ENCODE measurements at places on chromosomes 7 and 10.
A peak's percentile ranks its signal among the peaks of the same experiment; 100 is the strongest.

DNA sequence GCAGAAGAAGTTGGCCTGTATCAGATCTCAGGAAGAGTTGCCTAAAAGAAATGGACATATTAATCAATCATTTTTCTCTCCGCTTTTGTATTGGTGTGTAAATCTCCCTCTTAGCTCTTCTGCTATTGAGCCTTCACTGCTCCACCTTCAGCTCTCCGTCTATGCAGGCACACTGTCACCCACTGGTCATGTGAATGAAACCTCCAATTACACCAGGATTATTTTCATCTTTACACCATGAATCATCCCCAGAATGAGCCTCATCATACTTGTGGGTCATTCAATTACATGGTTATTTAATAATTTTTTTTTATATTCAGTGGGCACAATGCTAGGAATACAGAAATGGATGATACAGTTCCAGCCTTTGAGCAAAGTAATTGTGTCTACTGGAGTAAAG is 92.6 kb downstream of the LRRC4 start:
- H3K27me3 ChIP-seq = no peaks in the 10 kb centered on the region
- peaks cover 5% of the 10 kb centered on the region for H3K4me1 ChIP-seq
- no peak overlapping the region for H3K4me3 ChIP-seq

DNA sequence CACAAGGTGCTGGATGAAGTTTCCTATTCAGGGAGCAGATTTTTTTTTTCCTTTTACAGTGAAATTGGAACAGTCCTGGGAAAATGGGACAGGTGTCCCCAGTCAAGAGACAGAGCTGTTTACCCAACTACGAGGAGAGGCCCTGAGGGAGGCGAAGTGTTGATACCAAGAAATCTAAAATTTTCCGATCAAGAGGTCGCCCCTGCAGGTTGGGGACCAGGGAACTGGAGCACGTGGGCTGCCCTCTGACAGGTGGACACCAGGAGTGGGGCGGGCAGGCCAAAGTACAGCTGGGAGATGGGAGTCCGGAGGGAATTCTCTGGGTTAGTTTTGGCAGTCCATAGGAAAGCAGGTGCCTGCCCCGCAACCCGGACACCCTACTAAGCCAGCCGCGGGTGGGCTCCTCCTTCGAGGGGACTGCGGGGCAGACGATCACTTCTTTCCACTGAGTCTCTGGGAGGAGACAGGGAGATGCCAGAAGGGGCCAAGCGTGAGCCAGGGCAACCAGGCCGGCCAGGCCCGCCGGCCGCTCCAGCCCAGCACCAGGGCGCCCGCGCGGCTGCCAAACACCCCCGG is 965 bp upstream of the CAMK1D start:
- peaks cover 4% of the 10 kb centered on the region for H3K27me3 ChIP-seq
- peak overlapping the region; percentile 84 for H3K4me3 ChIP-seq
- no peak for DNase-seq
- H3K27ac ChIP-seq = no peak overlapping the region

- H3K36me3 ChIP-seq = no peaks in the 10 kb centered on the region
- no peak overlapping the region for H3K4me3 ChIP-seq
- no peak for DNase-seq
- no peaks in the 10 kb centered on the region for H3K4me1 ChIP-seq
- H3K27ac ChIP-seq = no peak overlapping the region
These were observed 214.5 kb downstream of the MBL2 start for GRCh38 chr10:52558090-52558489.

- H3K4me1 ChIP-seq = no peaks in the 10 kb centered on the region
- no peaks in the 10 kb centered on the region for H3K36me3 ChIP-seq
- H3K27me3 ChIP-seq = peaks cover 18% of the 10 kb centered on the region
These were observed 68.9 kb upstream of the ANTXRL start for GRCh38 chr10:46217752-46218453.

DNA sequence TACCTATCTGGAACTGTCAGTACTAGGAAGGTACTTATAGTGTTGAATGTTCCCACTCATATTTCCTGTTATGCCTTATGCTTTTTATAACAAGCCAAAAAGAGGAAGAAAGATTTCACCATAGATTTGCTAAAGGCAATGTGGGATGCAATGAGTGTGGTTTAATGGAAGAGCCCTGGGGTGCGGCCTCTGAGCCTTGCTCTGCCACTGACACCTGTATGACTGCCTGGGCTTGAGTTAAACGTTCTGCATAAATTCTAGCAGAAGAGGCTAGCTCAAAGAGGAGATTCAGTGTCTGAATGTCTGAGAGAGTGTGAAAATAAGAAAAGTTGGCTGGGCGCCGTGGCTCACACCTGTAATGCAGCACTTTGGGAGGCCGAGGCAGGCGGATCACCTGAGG is 143.8 kb downstream of the TPST1 start:
- no peak overlapping the region for H3K4me3 ChIP-seq
- peaks cover 3% of the 10 kb centered on the region for H3K4me1 ChIP-seq
- no peak for DNase-seq
- H3K27me3 ChIP-seq = no peaks in the 10 kb centered on the region
- H3K27ac ChIP-seq = no peak overlapping the region

- H3K4me3 ChIP-seq = no peak overlapping the region
- H3K27ac ChIP-seq = no peak overlapping the region
- no peaks in the 10 kb centered on the region for H3K4me1 ChIP-seq
- no peaks in the 10 kb centered on the region for H3K36me3 ChIP-seq
These were observed 9.6 kb upstream of the SVOPL start for GRCh38 chr7:138710536-138711385.

- no peak overlapping the region for H3K4me3 ChIP-seq
- no peaks in the 10 kb centered on the region for H3K36me3 ChIP-seq
- no peaks in the 10 kb centered on the region for H3K27me3 ChIP-seq
- H3K27ac ChIP-seq = no peak overlapping the region
- H3K4me1 ChIP-seq = peaks cover 6% of the 10 kb centered on the region
- DNase-seq = peak; percentile 48
These were observed 783.2 kb upstream of the LRRN3 start for GRCh38 chr7:110307776-110308175.

DNA sequence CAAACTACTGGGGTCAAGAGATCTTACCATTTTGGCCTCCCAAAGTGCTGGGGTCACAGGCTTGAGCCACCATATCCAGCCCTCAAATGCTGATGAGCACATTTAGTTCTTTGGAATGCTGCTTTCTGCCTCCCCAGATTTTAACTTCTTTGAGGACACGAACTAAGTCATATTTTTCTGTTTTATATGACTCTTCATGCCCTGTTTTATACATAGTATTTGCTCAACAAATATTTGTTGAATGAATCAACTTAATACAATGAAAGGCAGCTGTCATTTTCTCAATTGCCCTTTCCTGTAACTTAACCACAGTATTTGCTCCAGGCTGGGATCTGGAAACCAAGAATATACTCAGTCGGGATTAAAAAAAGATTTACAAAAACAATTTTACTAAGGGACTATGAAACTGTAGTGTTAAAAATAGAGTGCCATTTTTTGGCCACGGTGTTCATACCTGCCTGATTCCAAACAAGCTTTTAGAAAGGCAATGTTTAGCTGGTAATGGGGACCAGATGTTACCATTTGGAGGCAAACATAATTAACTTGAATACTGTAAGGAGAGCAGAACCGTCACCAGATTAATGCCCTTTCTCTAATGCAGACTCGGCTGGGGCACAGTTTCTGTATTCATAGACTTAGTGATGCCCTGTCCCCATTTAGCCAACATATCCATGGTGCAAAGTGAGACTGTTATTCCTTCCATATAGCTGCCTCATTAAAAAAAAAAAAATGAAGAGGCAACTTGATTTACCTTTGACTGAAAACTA is 117.6 kb downstream of the NRP1 start:
- no peak overlapping the region for H3K27ac ChIP-seq
- no peak overlapping the region for H3K4me3 ChIP-seq
- no peaks in the 10 kb centered on the region for H3K27me3 ChIP-seq
- peaks cover 19% of the 10 kb centered on the region for H3K4me1 ChIP-seq

GRCh38 chr7:88358881-88359280 is 52.2 kb upstream of the STEAP4 start:
- H3K27ac ChIP-seq = no peak overlapping the region
- no peak for DNase-seq
- H3K27me3 ChIP-seq = no peaks in the 10 kb centered on the region
- H3K36me3 ChIP-seq = no peaks in the 10 kb centered on the region
- H3K4me1 ChIP-seq = no peaks in the 10 kb centered on the region

- no peak overlapping the region for H3K27ac ChIP-seq
- no peaks in the 10 kb centered on the region for H3K36me3 ChIP-seq
- DNase-seq = no peak
- H3K4me3 ChIP-seq = no peak overlapping the region
- no peaks in the 10 kb centered on the region for H3K27me3 ChIP-seq
- no peaks in the 10 kb centered on the region for H3K4me1 ChIP-seq
These were observed 121.2 kb upstream of the FOXP2 start for GRCh38 chr7:114293289-114294012.

GRCh38 chr10:126704649-126705048 is 34.2 kb upstream of the C10orf90 start:
- H3K27ac ChIP-seq = no peak overlapping the region
- H3K27me3 ChIP-seq = no peaks in the 10 kb centered on the region
- no peaks in the 10 kb centered on the region for H3K36me3 ChIP-seq
- H3K4me3 ChIP-seq = no peak overlapping the region

DNA sequence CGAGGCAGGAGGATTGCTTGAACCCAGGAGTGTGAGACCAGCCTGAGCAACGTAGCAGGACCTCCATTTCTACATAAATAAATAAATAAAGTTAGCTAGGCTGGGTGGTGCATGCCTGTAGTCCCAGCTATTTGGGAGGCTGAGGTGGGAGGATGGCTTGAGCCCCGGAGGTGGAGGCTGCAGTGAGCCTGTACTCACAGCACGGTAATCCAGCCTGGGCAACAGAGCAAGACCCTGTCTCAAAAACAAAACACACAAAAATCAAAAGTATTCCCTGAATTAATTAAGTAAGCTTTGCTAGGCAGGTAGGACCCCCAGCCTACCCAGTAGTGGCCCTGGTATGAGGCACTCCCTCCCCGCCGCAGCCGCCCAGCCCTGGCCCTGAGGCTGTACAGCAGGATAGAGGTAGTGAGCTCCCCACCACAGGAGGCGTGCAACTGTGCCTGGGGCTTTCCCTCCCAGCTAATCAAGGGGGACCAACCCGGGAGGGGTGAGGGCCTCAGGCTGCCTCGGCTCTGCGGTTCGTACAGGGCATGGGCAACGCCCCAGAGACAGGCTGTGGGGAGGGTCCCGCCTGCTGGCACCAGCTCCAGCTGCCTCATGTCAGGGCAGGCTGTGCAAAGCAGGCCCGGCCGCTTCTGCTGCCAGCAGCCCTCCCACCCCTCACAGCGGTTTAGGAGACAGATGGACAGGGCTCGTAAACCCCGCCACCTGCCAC is 1.0 kb upstream of the CYP2W1 start:
- no peak overlapping the region for H3K27ac ChIP-seq
- no peaks in the 10 kb centered on the region for H3K4me1 ChIP-seq
- no peaks in the 10 kb centered on the region for H3K27me3 ChIP-seq
- no peaks in the 10 kb centered on the region for H3K36me3 ChIP-seq
- DNase-seq = no peak

DNA sequence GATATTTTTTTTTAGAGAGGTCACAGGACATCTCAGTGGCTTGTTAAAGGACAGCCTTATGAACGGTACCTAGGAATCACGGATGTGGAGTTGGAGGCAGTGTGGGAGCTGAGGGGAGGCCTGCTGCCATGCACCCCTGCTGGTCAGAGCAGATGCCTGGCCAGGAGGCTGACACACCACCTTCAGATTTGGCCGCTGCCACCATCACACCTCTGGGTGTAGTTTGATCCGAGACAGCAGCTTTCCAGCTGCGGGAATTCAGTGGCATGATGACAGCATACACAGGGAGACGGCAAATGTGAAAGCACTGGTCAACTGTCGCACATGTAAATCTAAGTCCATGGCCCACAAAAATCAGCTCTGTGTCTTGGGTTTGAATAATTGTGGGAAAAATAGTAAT is 285.4 kb downstream of the ADARB2 start:
- no peak overlapping the region for H3K4me3 ChIP-seq
- H3K27me3 ChIP-seq = no peaks in the 10 kb centered on the region
- no peaks in the 10 kb centered on the region for H3K36me3 ChIP-seq
- no peaks in the 10 kb centered on the region for H3K4me1 ChIP-seq
- no peak overlapping the region for H3K27ac ChIP-seq

DNA sequence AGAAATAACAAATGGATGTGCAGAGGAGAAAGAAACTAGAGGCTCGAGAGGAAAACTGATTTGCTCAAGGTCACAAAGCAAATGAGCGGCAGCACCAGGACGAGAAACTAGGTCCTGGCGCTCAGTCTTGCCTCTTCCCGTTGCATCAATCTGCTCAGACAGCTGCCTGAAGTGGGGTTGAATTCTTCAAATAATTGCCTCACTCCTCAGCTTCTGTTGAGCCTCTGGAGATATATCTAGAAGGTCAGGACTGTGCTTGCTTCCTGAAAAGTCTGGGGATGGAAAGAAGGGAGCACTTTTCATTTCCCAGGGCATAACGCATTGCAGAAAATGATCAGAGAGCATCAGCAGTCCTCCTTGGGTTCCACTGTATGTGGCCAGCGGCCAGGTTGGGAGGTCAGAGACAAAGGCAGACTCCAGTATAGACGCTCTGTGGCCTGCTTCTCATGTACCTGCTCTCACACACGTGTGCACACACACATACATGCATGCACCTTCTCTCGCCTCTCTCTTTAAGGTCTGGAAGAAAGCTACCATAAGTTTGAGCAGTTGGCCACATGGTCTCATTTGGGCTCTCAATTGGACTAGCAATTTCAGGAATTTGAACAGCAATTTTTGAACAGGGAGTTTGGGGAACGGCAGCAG is 83.7 kb upstream of the DUSP5 start:
- H3K4me3 ChIP-seq = no peak overlapping the region
- H3K36me3 ChIP-seq = no peaks in the 10 kb centered on the region
- H3K4me1 ChIP-seq = peaks cover 27% of the 10 kb centered on the region
- no peak overlapping the region for H3K27ac ChIP-seq
- no peaks in the 10 kb centered on the region for H3K27me3 ChIP-seq

- no peak for DNase-seq
- H3K27ac ChIP-seq = no peak overlapping the region
- peaks cover 3% of the 10 kb centered on the region for H3K4me1 ChIP-seq
- H3K27me3 ChIP-seq = no peaks in the 10 kb centered on the region
- H3K36me3 ChIP-seq = no peaks in the 10 kb centered on the region
These were observed 111.3 kb downstream of the PTEN start for GRCh38 chr10:87974769-87975168.

DNA sequence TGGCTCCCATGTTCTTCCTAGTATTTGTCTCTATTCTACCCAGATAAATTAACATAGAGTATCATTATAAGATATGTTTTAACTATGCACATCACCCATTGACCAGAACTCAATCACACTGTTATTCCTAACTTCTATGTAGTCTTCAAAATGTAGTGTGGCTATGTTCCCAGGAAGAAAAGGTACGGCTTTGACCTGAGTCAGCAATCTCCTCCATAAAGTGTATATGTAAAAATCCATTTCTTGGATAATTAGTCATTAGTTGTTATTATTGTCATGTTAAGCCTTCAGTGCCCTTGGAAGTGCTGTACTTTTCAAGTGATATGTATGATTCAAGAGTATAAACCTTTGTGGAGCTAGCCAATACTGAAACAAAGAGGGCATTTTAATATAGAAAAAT is 444.0 kb upstream of the ZWINT start:
- no peaks in the 10 kb centered on the region for H3K4me1 ChIP-seq
- DNase-seq = no peak
- H3K27me3 ChIP-seq = no peaks in the 10 kb centered on the region
- H3K36me3 ChIP-seq = no peaks in the 10 kb centered on the region
- no peak overlapping the region for H3K4me3 ChIP-seq

Data from IMR-90 (cell line).